ENCODE measurements at places on chromosomes 6 and 20.

- DNase-seq: no peak
Measured at GRCh38 chr20:22438926-22439325, 145.4 kb downstream of the FOXA2 start.

GRCh38 chr6:52335576-52335975 is 26.4 kb upstream of the PAQR8 start:
- no peak for DNase-seq

- no peak for DNase-seq
Measured at GRCh38 chr20:50868509-50869495, 62.4 kb downstream of the ADNP start.

DNA sequence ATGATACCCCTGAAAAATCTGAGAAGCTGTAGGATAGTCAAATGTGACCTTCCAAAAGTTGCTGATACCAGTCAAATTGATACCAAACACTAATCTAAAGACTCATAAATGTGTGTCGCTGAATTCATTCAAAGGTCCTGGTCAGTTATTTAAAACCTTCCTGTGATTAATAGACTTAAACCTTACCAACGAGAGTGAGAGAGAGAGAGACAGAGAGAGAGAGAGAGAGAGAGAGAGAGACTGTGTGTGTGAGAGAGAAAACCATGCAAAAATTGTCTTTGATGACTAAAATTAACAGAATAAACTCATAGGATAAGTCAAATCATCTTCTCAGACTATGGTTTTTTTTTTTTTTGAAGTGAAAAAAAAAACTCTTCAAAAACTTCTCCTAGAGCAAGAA is 370.9 kb upstream of the HS3ST5 start:
- DNase-seq: no peak

DNA sequence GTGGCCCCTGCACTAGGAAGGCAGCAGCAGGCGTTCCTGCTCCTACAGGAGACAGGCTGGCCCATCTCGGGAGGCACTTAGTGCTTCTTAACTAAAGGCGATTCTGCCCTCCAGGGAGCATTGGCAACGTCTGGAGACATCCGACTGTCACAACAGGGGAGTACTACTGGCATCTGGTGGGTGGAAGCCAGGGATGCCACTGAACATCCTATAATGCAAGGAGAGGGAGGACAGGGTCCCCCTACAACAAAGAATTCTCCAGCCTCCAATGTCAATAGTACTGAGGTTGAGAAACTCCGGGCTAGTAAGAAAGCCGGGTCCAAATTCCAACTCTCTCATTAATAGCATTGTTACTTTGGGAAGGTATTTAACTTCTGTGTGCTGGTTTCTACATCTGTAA is 119.4 kb upstream of the ARMC2 start:
- DNase-seq: no peak

DNA sequence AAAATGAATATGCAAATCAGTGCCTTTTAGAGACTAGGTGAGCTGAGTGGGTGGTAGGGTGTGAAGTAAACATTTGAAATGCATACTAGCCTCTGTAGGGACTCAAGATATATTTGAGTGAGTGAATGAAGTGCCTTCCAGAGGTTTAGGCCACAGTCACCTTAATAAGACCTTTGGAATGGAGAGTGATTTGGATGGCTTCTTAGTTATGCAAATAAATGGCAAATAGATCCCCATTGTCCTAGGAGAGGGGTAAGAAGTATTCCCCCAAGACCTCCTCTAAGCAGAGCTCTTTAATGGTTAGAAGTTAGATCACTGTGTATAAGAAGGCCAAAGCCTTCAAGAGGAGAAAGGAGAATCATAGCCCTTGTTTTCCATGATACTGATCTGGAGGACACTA is 47.8 kb upstream of the IMPG1 start:
- DNase-seq: no peak

DNA sequence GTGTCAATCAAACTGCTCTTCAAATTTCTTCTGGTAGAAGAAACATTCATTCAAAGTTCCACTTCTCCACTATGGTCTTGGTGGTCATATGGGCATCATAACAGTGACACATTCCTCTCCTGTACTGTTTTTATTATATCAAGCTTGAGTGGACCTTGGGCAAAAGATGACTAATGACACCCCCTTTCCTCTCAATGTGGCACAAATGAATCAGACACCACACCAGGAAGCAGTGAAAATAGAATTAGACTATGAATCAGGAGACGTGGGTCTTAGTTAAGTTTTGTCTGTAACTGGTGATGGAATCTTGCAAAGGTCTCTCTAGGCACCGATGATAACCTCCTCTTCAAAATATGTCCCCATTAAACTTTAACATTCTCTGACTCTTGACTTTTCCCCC is 9.0 kb upstream of the NRSN1 start:
- no peak for DNase-seq
